Activated B cell treated with CpG ODN at 0.5 μM for 24 hours (primary cell): ENCODE measurements at places on chromosomes 2 and 18. TPM values are rescaled to one million over a fixed set of nuclear protein-coding genes. Genes with fewer than 3 reads are reported as not detected.

- DNase-seq = no peak
Measured at GRCh38 chr2:152304836-152305235, 30.1 kb upstream of the FMNL2 start.

GRCh38 chr18:9714266-9715087, 6.4 kb downstream of the RAB31 start:
- no peak for DNase-seq

The CEP68 gene
- total RNA-seq = 16.6 and 17.9 TPM in 2 replicates

GRCh38 chr2:67502346-67503065, 105.4 kb downstream of the ETAA1 start:
- DNase-seq = no peak

- DNase-seq = no peak
Measured at GRCh38 chr2:68458981-68459380, 8.1 kb downstream of the FBXO48 start.

DNA sequence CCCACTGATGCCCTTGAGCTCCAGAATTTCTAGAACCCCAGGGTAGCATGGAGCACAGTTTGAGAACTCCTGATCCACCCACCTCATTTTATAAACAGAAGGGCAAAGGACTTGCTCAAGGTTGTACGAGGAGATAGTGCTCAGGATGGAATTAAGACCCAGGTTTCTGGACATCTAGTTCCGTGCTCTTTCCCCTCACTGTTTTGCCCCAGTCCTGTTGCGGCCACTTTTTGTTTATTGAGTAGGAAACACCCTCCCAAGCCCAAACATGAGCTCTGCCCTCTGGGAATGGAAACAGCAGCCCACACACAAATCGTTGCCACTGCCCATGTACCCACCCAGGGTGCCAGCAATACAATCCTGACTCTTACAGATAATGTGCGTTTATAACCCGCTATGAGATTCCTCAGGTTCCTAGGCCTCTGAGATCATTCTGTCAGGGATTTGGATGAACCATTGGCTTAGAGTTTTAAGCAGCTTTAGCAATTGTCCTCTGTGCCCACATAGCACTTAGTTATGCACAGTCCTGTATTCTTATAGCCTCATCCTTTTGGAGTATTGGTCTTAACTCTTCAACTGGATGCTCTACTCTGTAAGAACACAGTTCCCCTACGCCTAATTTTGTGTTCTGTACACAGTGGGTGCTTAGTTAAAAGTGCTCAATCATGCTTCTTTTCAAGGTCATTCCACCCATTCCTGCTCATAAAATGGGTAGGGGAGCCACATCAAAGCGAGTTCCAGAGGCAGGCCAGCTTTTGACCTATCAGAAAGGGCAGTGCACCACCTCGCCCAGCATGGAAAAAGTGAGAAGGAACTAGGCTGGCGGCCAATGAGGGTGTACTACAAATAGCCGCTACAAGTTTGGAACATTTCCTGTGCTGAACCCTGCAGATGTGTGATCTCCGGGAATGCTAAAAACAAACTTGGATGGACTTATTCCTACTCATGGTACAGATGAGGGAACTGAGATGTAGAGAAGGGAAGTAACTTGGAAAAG, 60.3 kb upstream of the IGFBP2 start:
- no peak for DNase-seq

DNA sequence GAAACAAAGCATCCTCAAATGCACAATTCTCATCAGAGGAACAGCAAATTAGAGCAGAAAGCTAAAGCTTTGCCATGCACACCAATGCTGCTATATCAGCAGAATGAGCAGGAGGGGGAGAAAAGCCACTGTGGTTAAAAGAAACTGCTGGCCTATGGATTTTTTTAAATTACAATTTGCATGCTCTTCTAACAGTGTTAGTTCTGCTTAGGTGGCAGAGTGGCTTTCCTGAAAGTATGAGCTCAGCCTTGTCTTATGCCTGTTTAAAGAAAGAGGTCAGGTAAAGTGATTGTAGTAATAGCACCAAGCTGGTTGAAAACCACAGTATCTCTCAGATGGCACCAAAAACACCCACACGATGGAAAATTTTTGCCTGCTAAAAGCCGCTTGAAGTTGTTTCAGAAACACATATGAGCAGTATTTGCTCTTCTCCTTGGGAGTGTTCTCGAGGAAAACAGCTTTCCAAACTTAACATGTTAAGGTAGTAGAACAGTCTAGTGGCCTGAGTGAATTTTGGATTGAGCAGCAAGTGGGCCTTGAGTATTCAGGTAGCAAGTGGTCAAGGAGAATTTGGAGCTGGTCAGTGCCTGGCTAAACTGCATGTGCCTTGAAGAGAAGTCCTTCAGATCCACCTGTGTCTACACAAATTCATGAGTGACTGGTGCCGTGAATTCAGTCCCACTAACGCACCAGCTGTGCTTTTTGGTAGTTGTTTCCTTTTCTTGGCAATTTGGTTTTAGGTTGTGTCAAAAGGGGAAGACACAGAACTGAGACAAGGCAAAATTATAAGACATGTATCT, 19.6 kb upstream of the NDUFV2 start:
- DNase-seq = no peak

The ARHGEF4 gene
- 0.29 and 0.39 TPM in 2 replicates for total RNA-seq

The GMCL1 gene
- total RNA-seq = 8.0 and 13.0 TPM in 2 replicates

The MYOM1 gene
- total RNA-seq = 4.1 and 4.9 TPM in 2 replicates

The LINC00305 gene
- total RNA-seq = not detected in 2 replicates

- DNase-seq = no peak
Measured at GRCh38 chr2:29601872-29602271, 319.5 kb downstream of the ALK start.

DNA sequence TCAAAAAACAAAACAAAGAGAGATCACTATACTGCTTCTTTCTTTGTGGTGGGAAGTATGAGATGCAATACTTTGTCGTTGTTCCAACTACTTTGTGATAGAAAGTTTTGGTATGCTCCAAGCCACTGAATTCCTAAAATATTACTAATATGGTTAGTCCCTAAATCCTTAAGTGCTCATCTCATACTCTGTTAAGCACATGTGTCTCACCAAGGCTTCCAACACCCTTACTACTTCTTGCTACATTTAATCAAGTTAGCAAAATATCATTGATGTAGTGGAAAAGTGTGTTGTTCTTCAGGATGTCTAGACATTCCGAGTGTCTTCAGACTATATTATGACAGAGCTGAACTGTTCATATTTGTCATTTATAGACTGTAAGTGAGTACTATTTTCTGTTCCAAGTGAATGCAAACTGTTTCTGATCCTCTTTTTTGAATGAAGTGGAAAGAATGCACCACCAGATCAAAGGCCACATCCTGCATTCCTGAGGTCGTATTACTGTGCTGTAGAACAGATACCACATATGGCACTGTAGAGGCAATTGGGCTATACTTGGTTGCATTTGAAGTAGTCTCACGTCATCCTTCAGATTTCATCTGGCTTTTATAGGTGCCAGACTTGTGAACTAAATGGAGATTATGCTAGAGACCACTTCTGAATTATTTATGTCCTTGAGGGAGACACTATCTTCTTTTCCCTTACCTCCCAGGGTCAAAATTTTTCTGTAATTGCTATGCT, 298.4 kb upstream of the ZNF521 start:
- no peak for DNase-seq

- DNase-seq = no peak
Measured at GRCh38 chr2:50851886-50852285, 180.0 kb downstream of the NRXN1 start.

- DNase-seq = no peak
Measured at GRCh38 chr2:105597806-105598803, 146.6 kb upstream of the NCK2 start.

- DNase-seq = no peak
Measured at GRCh38 chr2:130827502-130828251, 9.0 kb upstream of the ARHGEF4 start.

The ANKRD29 gene
- total RNA-seq = not detected in 2 replicates

DNA sequence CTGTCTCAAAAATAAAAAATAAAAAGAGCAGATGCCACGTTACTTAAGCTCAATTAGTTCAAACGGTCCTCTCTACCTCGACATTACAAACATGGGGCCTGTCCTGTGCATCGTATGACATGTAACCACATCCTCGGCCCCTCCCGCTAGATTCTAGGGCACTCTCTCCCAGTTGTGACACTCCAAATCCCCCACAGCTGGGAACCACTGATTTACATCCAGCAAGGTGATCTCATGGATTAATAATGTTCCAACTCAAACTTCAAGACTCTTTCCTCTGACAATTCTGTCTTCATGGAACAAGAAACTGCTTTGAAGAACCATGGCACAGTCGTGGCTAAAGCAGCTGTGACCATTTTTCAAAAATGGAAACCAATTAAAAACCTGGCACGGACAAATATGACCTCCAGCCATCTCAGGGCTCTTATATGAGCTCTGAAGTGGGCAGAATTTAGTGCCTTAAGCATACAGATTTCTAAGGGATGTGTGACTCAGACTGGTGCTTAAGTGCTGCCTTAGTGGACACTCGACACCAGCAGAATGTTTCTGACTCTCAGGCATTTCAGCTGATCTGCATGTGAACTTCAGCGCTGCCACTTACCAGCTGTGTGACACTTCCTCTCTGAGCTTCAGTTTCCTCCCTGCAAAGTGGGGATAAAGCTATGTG, 31.7 kb upstream of the ASAP2 start:
- DNase-seq = no peak

DNA sequence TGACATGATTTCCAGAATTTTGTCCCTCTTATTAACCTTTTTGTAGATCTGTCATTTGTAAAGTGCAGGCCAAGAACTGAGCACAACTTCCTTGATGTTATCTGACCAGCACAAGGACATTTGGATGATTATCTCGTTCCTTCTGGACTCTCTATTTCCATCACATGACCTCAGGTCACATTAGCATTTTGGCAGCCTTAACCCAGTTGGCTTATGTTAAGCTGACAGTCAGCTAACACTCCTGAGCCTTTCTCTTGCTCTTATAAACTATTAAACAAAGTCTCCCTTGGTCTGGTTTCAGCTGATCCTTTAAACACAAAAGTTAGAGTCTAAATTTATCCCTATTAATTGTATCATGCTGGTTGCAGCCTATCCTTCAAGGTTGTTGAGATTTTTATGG, 167.2 kb upstream of the RBBP8 start:
- no peak for DNase-seq

DNA sequence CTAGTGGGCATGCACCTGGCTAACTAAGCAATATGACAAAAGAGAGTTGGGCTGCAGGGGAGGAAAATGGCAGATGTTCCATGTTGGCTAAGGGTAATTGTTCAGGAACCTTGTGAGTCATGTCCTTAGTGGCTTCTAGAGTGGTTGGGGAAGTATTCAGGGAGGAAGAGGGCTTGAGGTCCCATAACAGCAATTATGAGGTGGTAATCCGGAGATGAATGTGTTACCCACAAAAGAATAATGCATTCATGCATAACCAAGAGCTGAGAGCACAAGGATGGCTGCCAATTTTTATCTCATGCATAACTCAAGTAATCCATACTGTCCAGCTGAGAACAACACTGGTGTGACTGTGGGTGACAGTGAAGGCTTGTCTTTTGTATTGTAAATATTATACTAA, 42.9 kb downstream of the TMEFF2 start:
- no peak for DNase-seq

DNA sequence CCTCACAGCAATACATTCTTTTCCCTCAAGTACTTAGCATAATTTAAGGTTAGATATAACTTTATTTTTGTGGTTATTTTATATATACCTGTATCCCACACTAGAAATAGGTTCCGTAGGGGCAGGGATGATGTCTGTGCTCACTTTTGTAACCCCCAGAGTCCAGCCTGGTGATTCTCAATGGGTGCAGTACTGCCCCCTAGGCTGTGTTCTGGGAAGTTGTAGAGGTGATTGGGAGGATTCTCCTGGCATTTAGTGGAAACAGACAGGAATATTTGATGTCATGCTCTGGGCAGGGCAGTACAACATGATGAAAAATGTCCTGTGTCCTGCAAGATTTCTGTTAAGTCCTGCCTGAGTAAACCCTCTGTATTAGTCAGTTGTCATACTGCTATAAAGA, 333.3 kb downstream of the PLCL1 start:
- DNase-seq = no peak

- no peak for DNase-seq
Measured at GRCh38 chr2:136162438-136162837, 44.5 kb upstream of the CXCR4 start.

GRCh38 chr18:63234841-63235240, 84.7 kb downstream of the BCL2 start:
- DNase-seq = no peak

GRCh38 chr2:30305235-30305634, 73.9 kb downstream of the LBH start:
- no peak for DNase-seq

DNA sequence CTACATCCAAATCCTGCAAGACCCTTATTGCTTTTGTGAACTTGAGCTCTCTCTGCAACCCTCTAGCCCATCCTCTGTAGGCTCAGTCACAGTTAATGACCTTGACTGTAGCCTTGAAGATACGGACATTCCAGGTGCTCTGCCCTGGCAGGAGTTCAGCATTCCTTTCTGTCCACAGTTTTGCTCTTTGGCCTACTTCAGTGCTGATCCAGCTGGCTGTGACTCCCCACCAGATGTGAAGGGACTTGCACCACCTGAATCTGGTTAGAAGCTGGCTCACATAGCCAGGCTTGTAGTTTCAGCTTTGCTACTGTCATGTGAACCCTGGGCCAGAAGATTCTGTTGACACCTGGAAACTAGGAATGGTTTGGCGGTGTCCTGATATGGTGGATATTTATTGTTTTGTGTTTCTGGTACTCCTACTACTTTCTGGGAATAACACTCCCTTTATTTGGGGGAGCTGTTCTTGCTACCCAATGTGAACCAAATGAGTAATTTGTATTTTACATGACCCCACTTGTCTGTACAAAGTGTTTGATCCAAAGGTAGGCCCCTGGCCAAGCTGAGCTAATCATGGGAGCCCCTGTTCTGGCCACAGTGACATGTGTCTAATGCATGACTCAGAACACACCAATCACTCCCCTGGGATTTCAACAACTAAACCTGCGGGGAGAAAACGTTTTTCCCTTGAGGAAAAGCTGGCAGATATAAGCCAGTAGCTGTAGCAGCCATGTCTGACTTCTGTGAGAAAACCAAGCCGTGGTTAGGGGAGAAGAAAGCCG, 73.4 kb downstream of the CDCA7 start:
- no peak for DNase-seq

DNA sequence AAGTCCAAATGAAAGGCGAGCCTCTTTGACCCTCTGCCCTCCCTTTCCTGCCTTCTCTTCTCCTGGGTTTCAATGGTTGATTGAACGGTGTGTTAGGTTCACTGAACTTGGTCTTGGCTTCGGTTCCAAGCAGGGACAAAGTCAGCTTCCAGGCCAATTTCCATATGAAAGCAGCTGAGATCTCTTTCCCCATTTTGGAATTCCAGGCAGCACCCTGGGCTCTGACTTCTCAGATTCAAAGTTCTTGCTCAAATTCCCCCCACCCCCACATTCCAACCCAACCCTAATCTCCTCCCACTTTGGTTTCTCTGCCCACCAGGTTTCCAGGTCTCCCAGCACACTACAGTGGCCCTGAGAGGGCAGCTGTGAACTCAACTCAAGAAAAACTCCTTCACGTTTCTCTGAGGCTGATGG, 231.0 kb downstream of the INSIG2 start:
- DNase-seq = no peak

DNA sequence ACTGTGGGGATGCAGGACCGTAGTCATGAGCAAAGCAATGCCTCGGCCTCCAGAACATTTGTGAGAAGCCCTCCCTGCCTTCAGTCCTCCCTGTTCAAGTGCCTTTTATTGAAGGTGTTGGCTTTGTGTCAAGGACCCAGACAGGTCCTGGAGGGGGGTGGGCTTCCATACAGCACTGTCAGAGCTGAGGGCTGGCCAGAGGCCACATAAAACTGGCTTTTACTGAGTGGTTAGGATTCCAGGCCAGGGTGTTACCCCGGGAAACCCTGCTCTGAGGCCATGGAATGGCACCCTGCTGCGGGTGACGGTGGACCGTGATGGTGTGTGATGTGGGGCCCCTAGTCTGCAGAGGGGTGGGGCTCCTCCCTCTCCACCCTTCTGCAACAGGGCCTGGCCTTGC, 41.6 kb downstream of the TOGARAM2 start:
- no peak for DNase-seq
